ENCODE measurements at places on chromosomes 6 and 20. TPM values are rescaled to one million over a fixed set of nuclear protein-coding genes. Genes with fewer than 3 reads are reported as not detected.

DNA sequence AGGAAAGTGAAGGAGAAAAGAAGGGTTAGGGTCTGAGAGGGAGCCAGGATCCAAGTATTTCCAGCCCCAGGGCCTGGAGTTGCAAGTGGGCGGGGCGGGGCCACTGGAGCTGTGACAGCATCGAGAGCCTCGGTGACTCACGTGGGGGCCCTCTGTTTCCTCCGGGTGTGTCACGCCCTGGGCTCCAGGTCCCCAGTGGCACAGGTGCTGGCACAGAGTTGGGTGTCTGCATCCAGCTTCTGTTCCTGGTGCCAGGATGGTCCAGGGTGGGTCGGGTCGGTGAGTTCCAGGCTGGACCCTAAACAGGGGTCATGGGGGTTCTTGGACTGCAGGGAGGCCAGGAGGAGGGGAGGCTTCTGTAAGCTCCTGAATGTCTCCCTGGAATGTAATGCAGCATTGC lies 16.7 kb downstream of the RAET1L start:
- H3K4me1 ChIP-seq = peaks cover 24% of the 10 kb centered on the region
- H3K27ac ChIP-seq = no peak overlapping the region
- H3K4me3 ChIP-seq = no peak overlapping the region
- no peaks in the 10 kb centered on the region for H3K36me3 ChIP-seq
- H3K27me3 ChIP-seq = peaks cover 17% of the 10 kb centered on the region

DNA sequence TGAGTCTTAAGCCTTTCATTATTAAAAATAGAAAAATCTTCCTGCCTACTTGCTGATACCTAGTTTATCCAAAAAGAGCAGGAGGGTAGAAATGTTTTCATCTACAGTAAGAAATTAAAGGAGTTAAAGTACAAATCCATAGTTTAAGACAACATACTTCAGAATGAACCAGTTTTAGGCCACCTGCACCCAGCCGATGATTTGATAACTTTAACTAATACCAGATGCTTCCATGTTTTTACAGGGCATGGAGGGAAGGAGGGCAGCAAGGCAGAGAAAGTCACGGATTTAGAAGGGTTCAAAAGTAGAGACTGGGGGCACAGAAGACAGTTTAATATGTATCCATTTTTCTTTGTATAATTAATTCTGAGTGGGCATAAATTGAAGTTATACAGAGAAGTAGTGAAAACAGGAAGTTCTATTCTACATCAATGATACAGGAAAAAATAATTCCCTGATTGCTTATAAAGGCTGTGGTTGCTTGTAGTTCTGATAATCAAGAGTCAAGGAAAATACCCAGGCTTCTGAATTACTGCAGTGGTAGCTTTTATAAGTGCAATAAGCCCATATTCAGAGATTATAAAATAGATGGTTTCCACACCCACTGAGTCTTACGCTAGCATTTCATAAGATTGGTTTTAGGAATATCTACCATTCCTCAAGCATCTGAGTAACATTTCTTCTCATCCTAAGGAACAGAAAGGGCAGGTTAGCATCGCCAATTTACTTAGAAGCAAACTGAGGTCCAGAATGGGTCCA lies 72.0 kb downstream of the GMDS start:
- no peak for DNase-seq
- H3K4me3 ChIP-seq = no peak overlapping the region
- H3K36me3 ChIP-seq = peaks cover 9% of the 10 kb centered on the region
- no peak overlapping the region for H3K27ac ChIP-seq
- no peaks in the 10 kb centered on the region for H3K27me3 ChIP-seq

DNA sequence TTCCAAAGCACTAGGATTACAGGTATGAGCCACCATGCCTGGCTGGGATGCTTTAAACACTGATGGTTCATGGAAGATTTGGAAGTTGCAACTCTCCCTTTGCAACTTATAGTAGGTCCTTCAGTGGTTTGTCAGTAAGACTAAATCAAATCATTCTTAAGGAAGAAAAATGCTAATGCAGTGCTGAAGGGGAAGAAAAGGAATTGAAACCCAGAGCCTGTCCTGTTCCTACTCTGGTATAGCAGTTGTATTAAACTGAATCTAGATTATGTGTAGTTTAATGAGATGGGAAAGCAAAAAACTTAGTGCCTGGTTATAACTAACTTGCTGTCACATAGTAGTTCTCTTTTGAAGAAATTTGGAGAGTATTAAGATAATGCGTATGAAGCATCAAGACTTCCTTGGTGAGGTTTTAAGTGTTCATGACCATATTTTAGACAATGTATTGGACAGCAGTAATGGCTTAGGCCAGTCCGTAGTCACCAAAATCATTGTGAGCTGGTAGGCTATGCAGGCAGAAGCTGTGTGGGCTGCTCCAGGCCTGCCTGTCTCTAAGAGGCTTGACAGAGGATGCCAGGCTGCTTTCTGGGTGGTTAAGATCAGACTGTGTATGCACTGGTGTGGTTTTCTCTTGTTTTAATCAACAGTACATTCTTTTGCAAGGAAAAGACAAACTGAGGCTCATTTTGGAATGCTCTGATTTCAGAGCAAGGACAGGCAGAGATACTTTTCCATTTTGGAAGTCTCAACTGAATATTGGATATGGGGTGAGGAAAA lies 14.0 kb downstream of the PAQR8 start:
- H3K27ac ChIP-seq = no peak overlapping the region
- peaks cover 18% of the 10 kb centered on the region for H3K36me3 ChIP-seq
- H3K4me3 ChIP-seq = no peak overlapping the region
- DNase-seq = no peak
- H3K4me1 ChIP-seq = peaks cover 24% of the 10 kb centered on the region

DNA sequence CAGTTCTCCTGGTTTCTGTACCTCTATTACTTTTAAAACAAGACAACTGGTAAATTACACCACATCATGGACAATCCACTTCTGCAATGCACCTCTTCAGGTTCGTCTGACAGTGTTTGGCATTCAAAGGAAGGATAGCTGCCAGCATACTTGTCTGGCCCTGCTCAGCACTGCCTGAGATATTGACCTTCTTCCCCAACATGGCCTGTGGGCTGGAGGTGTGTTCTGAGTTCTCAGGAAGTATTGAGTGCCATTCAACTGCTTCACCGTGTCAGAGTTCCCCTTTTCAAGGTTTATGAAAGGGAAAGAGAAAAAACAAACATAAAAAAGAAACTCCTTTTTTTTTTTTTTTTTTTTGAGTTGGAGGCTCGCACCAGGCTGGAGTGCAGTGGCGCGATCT lies 267.9 kb upstream of the SASH1 start:
- no peak for DNase-seq
- H3K27ac ChIP-seq = no peak overlapping the region
- H3K36me3 ChIP-seq = no peaks in the 10 kb centered on the region
- no peak overlapping the region for H3K4me3 ChIP-seq

- H3K4me3 ChIP-seq = no peak overlapping the region
- no peaks in the 10 kb centered on the region for H3K4me1 ChIP-seq
- DNase-seq = no peak
Observed at GRCh38 chr6:64672131-64672530, 1034.9 kb downstream of the EYS start.

GRCh38 chr20:37407573-37408002 lies 61.6 kb downstream of the SRC start:
- no peak for DNase-seq
- H3K27ac ChIP-seq = no peak overlapping the region
- no peak overlapping the region for H3K4me3 ChIP-seq
- peaks cover 17% of the 10 kb centered on the region for H3K27me3 ChIP-seq

DNA sequence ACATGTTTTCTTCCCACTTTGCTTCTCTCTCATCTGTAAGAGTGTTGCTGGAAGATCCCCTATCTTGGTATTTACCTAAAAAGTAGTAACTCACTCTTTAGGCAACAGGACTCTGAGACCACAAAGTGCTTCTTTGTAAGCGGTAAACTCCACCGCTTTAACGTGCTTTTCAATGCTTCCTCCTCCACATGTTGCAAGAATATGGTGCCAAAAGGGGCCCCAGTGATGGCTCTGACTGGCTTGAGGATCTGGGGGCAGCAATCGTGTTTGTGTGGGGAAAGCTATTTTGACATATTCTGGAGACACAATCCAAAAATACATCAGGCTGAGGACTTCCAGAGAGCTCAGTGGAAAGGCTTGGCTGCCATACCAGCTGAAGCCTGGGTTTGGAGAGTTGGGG lies 12.4 kb upstream of the CPNE5 start:
- no peak overlapping the region for H3K27ac ChIP-seq
- peaks cover 56% of the 10 kb centered on the region for H3K36me3 ChIP-seq
- H3K27me3 ChIP-seq = peaks cover 8% of the 10 kb centered on the region
- H3K4me1 ChIP-seq = no peaks in the 10 kb centered on the region
- DNase-seq = no peak

SLC35B2 gene
- 119 TPM for polyA plus RNA-seq

NRSN1 gene
- polyA plus RNA-seq = not detected

Data from immature natural killer cell (primary cell).